Activated CD4-positive, alpha-beta T cell treated with anti-CD3 and anti-CD28 coated beads, Interleukin-2, amount 10 ng/mL, durations not matched to agents 24 days and 14 days (primary cell): ENCODE measurements at places on chromosomes 16 and 17. TPM values are rescaled to one million over a fixed set of nuclear protein-coding genes. Genes with fewer than 3 reads are reported as not detected.
A peak's percentile ranks its signal among the peaks of the same experiment; 100 is the strongest.

- no peak for DNase-seq
These were observed 14.6 kb downstream of the SCNN1B start for GRCh38 chr16:23316634-23317265.

- no peak for DNase-seq
These were observed 25.6 kb upstream of the BHLHA9 start for GRCh38 chr17:1244606-1245012.

GRCh38 chr17:66950325-66950724 is 14.2 kb upstream of the CACNG4 start:
- DNase-seq, result no peak

- no peak for DNase-seq
These were observed 18.6 kb downstream of the IGFBP4 start for GRCh38 chr17:40461732-40462342.

Gene BRIP1
- total RNA-seq, result 17.2 and 19.9 TPM in 2 replicates

Gene KRTAP3-2
- not detected in 2 replicates for total RNA-seq

- no peak for DNase-seq
These were observed 6.8 kb downstream of the KIF18B start for GRCh38 chr17:44940768-44941167.

GRCh38 chr17:17975436-17975835 is 2.8 kb downstream of the DRC3 start:
- DNase-seq, result no peak

DNA sequence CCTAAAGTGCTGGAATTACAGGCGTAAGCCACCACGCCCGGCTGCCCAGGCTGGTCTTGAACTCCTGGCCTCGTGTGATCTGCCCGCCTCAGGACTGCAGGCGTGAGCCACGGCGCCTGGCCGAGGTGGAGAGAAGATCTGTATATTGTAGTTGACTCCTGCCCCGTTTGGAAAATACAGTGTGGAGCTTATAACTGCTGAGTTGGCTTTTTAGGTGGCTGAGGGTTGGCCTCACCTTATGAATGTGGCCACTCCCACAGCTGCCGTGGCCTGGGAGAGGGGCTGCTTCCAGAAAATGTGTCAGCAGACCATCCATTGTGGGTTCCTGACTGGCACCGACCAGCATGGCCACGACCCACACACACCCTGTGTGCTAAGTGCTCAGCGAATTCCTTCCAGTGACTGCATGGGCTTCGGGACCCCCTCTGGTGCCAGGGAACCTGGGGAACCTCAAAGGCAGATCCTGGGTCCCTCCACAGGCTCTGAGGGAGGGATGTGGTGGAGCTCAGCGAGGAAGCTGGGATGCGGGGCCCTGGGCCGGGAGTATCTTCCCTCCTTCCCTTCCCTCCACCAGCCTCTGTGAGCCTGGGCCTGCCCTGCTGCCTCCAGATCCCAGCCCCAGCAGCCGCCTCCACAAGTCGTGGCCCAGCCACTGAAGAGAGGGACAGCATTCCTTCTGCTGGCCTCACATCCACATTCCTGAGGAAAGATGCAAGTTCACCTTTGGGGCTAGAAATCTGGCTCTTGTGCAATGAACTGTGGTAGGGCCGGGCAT is 10.9 kb upstream of the RAB11FIP3 start:
- no peak for DNase-seq

- DNase-seq, result no peak
These were observed 48.5 kb downstream of the CRISPLD2 start for GRCh38 chr16:84868328-84868727.

DNA sequence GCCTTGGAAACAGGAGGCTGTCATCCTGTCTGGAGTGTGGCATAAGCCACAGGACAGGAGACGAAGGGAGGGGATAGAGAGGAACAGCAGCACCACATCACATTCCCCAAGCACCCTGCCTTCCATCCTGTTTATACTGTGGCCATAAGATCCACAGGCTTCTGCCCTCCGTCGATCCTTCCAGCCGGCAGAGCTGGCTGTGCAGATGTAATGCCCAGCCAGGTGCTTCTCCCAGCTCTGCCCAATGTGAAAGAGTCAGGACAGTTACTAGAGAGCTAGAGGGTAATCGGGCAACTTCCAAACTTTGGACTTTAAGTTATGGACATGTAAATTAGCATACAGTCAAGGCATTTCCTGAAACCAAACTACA is 368.4 kb downstream of the SOX9 start:
- no peak for DNase-seq

- DNase-seq, result no peak
These were observed 163.7 kb upstream of the CHMP6 start for GRCh38 chr17:80827646-80828643.

Gene PRR35
- not detected in 2 replicates for total RNA-seq

Gene CCL13
- total RNA-seq, result not detected in 2 replicates

DNA sequence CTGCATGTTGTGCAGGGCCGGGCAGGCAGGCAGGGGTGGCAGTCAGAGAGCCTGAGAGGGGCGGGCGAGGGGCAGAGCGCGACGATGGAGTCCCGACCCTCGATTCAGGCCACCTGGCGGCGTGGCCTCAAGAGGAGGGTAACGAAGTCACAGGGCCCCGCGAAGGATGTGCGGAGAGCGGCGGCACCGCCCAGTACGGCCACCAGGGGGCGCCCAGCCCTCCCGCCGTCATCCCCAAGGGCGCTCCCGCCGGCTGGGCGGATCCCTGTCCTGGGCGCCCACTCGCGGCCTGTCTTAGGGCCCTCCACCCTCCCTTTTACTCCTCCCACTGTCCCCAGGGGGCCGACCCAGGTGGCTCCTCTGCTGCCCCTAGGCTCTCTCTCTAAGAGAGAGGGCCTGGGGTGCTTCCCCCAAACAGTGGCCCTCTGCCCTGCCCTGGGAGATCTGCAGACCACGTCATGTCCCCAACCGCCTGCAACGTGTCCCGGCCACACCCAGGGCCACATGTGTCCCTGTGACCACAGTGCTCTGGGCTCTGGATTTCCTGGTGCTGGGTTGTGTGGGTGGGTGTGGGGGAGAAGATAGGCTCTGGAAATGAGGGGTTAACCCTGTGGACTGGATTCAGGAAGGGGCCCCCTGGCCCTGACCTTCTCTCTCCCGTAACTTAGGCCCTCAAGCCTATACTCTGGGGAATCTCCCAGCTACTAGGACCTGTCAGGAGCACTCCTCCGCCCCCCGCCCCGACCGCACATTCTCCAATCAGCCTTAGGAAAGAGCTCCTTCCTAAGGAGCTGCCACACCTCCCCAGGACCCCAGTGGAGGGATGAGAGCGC is 5.9 kb downstream of the DPEP2 start:
- peak; percentile 95 for DNase-seq

DNA sequence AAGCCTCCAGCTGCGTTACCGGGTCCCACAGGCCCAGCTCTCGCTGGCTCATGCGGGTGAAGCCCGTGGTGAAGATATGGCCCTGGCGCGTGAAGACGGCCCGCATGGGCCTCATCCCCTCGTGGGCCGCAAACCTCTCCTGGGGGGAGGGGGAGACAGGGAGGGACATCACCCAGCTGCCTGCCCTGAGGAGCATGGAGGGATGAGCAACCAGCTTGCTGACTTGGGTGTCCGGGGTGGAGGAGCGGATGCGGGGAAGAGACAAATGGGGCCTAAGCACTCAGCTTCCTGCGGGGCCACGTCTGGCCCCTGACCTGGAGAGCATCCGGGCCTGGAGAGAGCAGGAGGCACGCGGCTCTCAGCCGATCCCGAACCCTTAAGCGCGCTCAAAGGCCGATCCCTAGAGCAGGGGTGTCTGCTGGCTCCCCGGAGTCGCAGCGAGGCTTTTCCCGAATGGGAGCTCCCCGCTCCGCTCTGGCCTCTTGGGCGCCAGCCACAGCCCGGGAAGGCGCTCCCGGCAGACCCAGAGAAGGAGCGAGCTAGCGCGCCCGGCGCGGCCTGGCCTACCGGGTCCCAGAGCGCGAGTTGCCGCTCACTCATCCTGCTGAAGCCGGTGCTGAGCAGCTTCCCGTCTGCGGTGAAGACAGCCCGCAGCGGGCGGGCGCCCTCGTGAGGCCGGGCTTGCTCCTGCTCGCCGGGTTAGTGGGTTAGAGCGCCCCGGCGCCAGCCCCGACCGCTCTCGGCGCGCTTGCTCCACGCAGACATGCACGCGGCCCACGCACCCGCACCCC is 5.0 kb downstream of the CORO6 start:
- peak; percentile 97 for DNase-seq

Gene IL32
- 918 and 934 TPM in 2 replicates for total RNA-seq

Gene CRYBA1
- total RNA-seq, result not detected in 2 replicates

Gene CD300H
- total RNA-seq, result not detected in 2 replicates

Gene RNF222
- total RNA-seq, result not detected in 2 replicates

Gene CCL17
- total RNA-seq, result 0.66 TPM in 1 of 2 replicates, not detected in the other

DNA sequence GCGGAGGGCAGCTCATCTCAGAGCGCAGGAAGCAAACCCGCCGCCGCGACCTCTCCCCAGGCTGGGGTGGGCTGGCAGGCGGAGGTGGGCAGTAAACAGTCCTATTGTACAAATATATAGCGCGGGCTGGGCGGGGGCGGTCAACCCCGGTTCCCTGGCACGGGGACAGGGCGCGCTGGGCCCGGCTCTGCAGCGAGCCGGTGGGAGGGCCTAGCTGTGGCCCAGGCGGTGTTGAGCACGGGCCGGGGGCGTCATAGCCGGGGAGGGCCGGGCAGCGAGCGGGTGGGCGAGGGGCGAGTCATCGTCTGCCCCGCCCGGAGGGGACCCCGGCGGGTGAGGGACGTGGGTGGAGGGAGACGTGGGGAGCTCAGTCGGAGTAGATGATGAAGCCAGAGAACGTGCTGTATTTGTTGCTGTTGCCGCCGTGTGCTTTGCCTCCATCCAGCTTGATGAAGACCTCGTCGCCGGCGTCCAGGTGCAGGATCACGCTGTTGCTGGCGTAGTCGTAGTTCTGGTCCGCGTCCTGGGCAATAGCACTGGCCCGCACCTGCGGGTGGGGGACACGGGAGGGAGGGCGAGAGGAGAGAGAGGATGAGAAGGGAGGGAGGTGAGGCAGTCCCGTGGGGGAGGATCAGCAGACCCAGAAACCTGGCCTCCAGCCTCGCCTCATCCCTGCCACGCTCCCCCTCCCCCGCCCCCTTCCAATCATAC is 8.1 kb downstream of the C1QL1 start:
- DNase-seq, result peak; percentile 53

Gene STAC2
- total RNA-seq, result not detected in 2 replicates

DNA sequence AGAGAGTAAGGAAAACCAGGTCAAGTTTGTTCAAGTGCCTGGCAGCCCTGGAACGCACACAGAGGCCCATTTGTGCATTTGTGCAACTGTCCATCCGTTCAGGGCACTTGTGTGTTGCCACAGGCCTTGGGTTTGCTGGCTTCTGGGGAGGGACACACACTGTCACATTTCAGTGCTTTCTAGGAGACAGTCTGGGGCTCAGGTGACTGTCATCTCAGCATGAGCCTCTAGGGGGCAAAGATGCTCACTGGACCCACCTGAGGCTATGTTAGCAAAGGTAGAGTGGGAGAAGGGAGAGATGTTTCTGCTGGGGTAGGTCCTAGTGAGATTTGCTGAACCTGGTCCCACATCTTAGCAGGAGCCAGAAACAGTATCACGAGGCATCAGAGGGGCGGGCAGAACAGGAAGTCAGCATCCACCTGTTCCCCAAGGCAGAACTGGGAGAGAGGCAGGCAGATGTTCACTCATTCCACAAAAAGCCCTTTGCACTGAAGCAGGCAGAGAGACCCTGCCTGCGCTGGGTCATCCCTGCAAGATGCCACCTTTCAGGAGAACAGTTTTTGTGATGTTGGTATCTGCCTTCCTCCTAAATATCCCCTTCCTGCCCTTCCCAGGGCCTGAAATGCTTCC is 48.5 kb downstream of the RAI1 start:
- peak; percentile 87 for DNase-seq

DNA sequence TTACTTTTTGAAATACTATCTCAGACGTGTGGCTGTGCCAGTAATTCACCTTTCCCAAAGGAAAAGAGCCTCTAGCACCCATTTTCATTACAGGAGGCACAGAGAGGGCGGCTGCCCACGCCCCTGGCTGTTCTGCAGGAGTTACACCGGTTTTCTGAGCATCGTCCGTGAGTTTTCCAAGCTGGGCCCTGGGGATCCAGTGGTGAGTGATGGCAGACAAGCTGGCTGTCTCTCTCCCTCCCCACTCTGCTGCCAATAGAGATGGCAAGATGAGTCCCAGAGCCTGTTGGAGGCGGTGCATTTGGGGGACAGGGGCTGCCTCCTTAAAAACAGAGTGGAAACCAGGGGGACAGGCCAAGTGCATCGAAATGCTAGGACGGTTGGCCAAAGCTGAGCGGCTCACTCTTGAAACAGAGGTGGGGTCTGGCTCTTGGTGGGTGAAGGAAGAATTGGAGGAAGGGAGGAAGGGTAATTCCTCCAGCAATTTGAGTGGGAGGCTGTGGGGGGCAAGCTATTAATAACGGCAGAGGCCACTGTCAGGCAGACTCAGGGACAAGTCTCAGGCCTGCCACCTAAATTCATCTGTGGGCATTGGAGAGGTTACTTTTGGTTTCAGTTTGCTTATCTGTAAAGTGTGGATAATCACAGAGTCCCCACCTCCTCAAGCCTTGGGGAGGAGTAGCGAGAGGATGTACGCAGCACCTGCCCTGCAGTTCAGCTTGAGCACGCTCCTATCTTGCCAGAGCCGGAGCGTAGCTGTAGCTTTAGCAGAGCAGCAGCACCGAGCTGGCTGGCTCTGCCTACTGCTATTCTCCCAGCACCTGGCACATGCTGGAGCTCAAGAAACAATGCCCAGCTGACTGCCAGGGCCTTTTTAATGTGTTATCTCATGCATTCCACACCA is 7.5 kb upstream of the NOS2 start:
- peak; percentile 93 for DNase-seq

GRCh38 chr16:66490774-66491715 is 58.9 kb downstream of the TK2 start:
- DNase-seq, result no peak
